Transverse colon (tissue), 4 donors: ENCODE measurements at places on chromosomes 2 and 18. TPM values are rescaled to one million over a fixed set of nuclear protein-coding genes. Genes with fewer than 3 reads are reported as not detected.

Gene OSR1
- total RNA-seq, result 2.7 TPM

- DNase-seq, result no peak
Observed at GRCh38 chr18:50466634-50467033, 91.8 kb downstream of the SKA1 start.

GRCh38 chr2:151695778-151696177 is 38.5 kb downstream of the NEB start:
- DNase-seq, result no peak

DNA sequence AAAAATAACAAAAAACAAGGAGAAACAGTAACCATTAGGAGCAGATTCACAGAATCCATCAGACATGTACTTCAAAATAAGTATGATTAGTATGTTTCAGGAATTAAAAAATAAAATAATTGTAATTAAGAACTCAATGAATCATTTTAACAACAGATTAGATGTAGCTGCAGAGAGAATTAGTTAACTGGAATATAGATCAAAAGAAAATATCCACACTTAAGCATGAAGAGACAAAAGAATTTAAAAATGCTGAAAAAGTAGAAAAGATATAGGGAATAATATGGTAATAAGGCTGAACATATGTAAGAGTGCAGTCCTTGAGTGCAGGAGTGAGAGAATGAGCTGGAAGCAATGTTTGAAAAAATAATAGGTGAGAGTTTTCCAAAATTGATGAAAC is 24.1 kb upstream of the OR6B3 start:
- DNase-seq, result no peak

Gene MSH2
- total RNA-seq, result 3.6 TPM

- DNase-seq, result no peak
Observed at GRCh38 chr18:51279367-51279984, 82.0 kb upstream of the MEX3C start.
